Hematopoietic multipotent progenitor cell (in vitro differentiated cells): ENCODE measurements at places on chromosomes 4 and X. TPM values are rescaled to one million over a fixed set of nuclear protein-coding genes. Genes with fewer than 3 reads are reported as not detected.

DNA sequence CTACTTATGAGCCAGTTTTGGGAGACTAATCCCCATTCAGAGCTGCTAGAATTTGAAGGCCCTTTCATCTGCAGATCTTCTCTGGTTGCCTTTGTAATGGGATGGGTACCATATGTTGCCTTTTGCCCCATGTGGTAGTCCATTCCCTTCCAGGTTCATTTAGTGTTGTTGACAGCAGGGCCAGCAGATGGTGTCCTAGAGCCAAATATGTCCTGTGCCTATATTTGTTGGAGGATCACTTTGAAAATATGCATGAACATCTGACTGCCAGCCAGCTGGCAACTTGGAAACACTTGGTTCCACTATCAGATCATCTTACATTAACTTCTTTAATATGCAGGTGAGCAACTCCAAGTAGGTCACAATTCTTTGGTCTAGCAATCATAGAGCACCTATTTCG is 30.4 kb downstream of the CFAP299 start:
- peak; percentile 23 for DNase-seq

DNA sequence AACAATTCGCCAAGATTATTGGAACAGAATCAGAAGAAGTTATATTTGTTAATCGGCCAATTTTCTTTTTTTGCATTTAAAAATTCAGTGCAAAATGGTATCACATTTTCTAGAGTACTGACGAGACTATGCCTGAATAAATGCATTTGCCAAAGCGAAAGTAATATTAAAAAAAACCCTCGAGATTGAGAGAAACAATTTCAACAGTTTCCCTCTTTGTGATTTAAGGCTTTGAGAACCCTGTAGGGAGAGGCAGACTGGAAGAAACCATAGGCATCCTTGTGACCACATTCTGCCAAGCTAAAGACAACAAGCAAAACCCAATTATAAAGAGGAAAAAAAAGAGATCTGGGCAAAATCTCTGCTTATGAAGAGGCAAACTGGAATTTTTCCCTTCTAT is 218.1 kb upstream of the GK2 start:
- DNase-seq: no peak

GRCh38 chr4:51942108-51942832 is 77.9 kb downstream of the LRRC66 start:
- no peak for DNase-seq

GRCh38 chr4:113893546-113893945 is 85.9 kb downstream of the ARSJ start:
- DNase-seq: peak; percentile 7

HSFX4 gene
- not detected for total RNA-seq
